CD4-positive, alpha-beta T cell treated with Interleukin-10 for 1 hour (primary cell): ENCODE measurements at places on chromosomes 2 and 18.

DNA sequence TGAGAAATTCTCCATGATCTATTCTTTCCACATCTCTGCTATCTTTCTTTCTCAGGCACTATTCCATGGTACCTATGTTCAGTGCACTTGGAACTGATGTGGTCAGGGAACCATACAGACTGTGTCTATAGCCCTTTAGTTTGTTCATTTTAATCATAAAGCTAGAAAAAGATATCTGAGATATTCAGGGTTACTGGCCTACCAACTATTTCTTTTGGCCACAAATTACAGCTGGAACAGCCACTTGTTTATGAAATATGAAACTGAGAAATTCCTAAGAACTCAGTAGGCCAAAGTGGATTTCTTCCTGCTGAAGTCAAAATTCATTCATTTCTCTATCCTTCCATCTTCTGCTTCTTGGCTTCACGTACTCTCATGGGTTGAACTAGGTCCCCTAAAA, 22.8 kb upstream of the LYPD1 start:
- no peak for DNase-seq

DNA sequence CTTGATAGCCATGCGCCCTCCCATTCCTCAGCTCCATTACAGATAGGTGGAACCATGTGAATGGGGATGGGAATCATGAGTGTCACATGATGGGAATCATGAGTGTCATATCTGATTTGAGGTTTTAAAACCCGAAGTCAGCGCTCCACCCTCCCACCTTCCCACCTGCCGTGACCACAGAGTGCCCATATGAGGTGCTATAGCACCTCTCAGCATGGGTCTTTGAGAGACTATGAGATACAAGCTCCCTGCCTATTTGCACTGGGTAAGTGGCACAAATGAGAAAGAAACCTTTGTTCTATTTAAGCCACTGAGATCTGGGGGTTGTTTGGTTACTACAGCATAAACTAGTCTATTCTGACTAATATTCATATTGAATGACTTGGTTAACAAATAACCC, 78.5 kb upstream of the PTPRM start:
- no peak for DNase-seq

DNA sequence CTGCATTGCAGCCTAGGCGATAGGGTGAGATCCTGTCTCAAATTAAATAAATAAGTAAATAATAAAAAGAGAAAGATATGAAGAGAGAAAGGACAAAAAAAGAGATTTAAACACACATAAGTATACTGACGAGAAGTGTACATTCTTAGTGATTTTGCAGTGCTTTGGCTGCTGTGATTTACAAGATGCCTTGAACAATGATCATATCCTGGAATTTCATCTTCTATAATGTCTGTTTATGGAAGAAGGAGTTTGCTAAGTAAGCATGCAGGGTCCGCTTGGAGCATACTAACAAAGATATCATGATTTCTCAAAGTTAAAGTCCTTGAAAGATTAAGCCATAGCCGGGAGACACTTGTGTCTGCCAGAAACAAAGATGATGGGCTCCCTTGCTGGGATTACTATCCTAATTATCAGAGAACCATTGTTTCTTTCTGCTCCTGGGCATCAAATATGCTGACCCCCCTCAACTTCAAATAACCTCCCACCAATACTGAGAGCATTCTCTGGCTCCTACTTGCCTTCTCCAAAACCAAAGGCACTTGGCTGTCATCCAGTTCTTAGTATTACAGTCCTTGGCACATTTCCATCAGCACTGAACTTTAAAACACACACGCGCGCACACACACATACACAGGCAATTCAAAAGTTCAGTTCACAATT, 47.5 kb upstream of the STAM2 start:
- no peak for DNase-seq

- no peak for DNase-seq
These were observed 99.9 kb downstream of the PARD3B start for GRCh38 chr2:204645018-204645773.

- no peak for DNase-seq
These were observed 551.7 kb downstream of the SATB2 start for GRCh38 chr2:198905881-198906612.

DNA sequence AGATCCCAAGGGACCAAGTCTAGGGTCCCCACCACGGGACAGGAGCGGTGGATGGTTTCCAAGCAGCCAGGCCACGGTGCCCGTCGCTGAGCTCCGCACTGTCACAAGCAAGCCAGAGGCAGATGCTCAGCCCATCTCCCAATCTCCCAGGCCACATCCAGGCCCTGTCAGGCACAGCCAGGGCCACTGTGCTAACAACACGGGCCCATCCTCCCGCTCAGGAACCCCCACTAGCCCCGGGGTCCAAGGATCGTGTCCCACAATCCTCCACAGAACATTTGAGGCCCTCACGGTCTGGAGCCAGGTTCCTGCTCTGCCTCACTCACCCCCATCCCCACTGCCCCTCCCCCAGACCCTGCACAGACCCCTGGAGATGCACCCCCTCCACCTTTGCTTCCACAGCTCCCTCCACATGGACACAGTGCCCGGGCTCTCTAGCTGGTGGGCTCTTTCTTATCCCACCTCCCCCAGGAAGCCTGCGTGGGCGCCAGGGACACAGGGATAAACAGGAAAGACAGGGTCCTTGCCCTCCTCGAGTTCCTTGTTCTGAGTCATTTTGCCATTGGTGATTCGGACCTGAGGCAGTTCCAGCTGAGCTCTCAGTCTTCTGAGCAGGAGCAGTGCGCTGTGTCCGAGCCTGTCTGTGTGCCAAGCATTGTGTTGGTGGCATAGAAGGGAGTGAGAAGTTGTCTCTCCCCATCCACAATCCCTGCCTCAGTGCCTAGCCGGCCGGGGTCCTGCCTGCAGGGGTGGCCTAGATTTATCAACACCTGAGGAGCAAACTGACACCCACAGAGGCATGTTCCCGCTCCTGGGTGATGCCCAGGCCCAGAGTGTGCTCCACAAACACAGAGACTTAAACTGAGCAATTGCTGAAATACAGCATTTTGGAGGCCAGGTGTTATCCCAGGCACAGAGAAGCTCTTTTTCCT, 7.0 kb downstream of the CROCC2 start:
- no peak for DNase-seq

- no peak for DNase-seq
These were observed 24.0 kb downstream of the HS1BP3 start for GRCh38 chr2:20626698-20627513.

DNA sequence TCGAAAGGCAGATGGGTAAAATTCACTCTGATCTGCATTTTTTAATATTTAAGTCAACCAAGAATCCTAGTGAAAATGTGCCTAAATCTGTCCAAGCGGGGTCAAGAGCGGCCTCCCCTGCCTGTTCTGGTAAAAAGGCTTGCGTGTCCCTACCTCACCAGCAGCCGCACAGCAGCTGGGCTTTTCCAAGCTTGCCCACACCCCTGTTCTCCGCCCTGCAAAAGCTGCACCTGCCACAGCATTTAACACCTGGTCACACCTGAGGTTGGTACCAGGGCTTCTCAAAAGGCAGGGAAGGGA, 25.8 kb upstream of the TMEM182 start:
- no peak for DNase-seq

- no peak for DNase-seq
These were observed 112.1 kb downstream of the GLI2 start for GRCh38 chr2:120847700-120848321.

GRCh38 chr2:217330647-217331046, 470.8 kb upstream of the TNP1 start:
- no peak for DNase-seq

DNA sequence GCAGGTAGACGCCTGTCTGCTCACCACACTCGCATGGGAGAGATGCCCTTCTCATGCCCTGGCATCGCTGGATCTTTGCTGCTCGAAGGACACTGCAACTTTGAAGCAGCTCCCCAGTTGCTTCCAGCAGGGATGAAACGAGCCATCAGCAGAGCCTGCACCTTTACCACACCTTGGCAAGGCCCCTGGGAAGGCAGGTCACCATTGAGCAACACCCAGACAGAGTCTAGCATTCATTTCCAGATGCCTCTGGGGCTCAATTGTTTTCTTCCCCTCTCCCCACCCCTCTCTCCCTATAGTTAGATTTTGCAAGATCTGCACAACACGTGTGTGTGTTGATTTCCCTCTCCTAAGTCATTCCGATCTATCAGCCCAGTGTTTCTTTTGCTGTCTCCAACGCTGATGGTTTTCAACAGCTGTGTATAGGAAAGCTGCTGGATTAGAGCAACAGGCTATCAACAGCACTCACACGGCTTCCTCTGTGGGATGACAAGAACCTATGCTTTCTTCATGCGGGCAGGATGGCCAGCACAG, 25.6 kb upstream of the INHBB start:
- DNase-seq, result no peak

DNA sequence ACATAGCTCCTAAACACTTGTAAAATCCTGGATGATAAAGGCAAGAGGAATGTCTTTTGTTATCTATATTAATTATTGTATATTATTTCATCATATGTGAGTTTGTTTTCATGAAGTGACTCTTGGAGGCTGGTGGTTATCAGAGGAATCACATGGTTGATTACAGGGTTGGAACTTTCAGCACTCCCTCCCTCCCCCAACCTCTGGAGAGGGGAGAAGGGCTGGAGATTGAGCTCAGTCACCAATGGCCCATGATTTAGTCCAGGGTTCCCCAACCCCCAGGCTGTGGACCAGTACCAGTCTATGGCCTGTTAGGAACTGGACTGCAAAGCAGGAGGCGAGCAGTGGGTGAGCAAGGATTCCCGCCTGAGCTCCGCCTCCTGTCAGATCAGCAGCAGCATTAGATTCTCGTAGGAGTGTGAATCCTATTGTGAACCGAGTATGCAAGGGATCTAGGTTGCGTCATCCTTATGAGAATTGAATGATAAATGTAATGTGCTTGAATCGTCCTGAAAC, 37.7 kb downstream of the FBXO48 start:
- no peak for DNase-seq
